Muscle of leg (tissue), 16 donors: ENCODE measurements at places on chromosomes 1 and 21.

DNA sequence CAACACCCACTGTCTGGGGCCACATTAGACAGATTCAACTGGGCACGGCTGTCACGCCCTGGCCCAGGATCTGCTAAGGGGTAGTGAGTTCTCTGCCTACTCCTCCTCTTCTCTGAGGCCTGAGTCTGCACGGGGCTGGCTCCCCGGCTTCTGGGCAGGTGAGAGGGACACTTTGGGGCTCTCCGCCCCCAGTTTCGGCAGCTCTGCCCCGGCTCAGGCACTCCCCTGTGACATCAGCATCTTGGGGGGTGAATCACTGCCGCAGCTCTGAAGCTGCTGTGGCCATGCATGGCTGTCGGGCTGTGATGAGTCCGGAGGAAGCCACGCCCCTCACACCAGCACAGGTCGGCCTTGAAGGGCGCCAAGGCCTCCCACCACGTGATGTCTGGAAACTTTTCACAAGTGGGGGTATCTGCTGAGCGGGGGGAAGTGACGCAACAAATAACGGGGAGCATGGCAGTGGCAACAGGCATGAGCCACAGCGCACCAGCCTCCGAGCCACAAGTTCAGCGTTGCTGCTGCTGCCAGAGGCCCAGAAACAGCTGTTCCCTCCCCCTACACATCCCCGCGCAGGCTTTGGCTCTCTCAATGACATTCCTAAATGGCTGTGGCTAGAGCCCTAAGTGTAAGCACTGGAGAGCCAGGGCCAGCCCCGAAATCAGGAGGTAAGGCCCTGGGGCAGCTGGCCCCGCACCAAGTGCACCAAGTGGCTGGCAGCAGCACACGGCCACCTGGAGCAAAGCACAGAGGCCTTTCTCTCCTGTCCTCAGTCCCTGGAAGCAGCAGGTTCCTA, 26.3 kb downstream of the ZBTB17 start:
- DNase-seq: peak; percentile 93

DNA sequence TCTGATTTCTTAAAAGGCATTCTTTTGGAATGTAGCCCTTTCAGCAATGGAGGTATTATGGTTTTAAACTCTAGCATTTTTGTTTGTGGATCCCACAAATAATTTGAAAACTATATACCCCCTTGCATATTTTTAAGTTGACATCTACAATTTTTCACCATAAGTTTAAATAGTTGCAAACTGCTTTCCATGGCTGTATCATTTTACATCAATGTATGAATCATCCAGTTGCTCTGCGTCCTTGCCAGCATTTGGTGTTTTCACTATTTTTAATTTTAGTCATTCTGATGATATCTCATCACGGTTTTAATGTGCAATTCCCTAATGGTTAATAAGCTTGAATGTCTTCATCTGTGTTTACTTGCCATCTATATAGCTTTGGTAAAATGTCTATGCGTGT, 20.7 kb downstream of the DIPK1A start:
- no peak for DNase-seq

- no peak for DNase-seq
Measured at GRCh38 chr1:53391982-53392381, 64.1 kb upstream of the LRP8 start.

- no peak for DNase-seq
Measured at GRCh38 chr1:2166254-2166653, 28.3 kb downstream of the FAAP20 start.

DNA sequence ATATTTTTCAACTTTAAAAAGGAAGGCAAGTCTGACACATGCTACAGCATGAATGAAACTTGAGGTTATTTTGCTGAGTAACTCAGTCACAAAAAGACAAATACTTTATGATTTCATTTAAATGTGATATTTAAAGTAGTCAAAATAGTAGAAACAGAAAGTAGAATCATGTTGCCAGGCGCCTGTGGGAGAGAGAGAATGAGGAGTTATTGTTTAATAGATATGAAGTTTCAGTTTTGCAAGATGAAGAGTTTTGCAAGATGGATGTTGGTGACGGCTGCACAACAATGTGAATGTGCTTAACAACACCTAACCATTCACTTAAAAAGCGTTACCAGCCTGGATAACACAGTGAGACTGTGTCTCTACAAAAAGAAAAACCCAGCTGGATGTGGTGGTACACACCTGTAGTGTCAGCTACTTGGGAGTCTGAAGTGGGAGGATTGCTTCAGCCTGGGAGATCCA, 20.7 kb upstream of the ATP1A1 start:
- no peak for DNase-seq

DNA sequence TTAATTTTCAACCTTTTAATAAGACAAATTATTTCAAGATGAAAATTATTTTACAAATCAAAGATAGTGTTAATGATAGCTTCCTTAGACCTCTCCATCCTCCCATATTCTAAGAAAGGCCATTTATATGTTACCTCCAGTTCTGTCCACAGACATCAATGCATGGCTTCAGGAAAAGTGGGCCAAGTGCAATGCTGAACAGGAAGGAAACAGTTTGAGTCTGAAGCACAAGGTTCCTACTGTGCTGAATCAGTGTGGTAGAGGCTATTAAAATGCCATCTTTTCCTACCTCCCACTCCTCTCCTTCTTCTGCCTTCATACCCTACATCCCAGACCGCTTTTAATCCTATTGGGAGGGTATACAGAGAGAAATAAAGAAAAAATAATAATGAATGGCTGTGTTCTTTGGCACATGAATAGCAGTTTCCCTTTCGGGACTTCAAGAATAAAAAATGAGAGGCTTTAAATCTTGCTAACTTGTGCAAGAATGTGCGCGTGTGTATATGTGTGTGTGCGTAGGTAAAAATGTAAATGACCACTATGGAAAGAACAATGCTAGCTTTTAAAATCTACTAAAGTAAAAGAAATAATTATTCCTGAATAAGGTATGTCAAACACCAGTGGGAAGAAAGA, 62.6 kb upstream of the C1orf105 start:
- peak; percentile 74 for DNase-seq

- DNase-seq: peak; percentile 61
Measured at GRCh38 chr21:32134441-32135130, 144.3 kb downstream of the MIS18A start.

DNA sequence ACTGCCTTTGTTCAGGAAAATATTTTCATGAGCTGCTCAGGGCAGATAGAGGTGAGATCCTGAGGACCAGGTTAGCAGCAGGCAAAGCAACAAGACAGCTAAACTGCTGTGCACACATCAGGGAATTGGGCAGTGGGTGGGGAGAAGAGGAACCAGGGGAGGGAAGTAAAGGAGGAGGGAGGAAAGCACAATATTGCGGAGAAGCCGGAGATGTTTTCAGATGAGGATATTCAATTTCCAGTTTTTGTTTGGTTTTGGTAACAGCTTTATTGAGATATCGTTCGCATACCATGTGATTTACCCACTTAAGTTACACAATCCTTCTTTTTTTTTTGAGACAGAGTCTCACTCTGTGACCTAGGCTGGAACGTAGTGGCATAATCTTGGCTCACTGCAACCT, 34.5 kb downstream of the EPHA10 start:
- DNase-seq: no peak

DNA sequence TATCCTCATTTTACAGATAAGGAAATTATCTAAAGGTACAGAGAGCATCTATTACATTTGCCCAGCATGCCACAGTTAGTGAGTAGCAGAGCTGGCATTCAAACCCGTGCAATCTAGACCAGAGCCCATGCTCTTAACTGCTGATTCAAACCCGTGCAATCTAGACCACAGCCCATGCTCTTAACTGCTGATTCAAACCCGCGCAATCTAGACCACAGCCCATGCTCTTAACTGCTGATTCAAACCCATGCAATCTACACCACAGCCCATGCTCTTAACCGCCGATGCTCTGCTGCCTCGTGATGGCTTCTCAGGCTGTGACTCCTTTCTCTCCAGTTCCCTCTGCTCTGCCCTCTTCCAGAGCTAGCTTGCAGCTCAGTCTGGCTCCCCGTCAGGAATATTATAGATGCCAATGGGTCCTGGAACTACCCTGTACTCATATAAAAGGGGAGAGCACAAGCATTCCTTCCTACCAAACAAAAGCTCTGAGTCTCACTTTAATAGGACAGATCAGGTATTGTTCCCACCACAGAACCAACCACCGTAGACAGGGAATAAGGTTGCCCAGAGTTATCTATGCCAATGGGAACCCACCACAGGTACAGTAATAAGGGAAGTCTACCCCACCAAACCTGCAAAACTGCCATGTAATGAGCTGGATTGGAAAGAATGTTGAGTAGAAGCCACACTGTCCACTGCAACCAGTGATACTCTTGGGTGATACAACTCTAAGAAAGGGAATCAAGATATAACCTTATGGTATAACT, 78.4 kb downstream of the SMYD3 start:
- DNase-seq: no peak

- no peak for DNase-seq
Measured at GRCh38 chr1:55355549-55355948, 140.4 kb upstream of the USP24 start.

DNA sequence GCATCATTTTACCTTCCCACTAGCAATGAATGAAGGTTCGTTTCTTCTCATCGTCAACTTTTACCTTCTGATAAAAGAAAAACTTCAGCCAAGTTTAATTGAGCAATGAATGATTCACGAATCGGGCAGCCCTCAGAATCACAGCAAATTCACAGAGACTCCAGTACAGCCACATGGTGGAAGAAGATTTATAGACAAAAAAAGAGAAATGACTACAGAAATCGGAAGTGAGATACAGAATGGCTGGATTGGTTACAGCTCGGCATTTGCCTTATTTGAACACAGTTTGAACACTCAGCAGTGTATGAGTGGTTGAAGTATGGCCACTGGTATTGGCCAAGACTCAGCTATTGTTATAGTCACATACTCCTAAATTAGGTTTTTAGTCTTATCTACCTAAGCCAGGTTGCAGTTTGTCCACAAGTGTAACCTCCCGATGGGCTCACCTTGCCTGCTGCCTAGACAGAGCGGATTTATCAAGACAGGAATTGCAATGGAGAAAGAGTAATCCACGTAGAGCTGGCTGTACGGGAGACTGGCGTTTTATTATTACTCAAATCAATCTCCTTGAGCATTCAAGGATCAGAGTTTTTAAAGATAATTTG, 15.3 kb downstream of the AK4 start:
- DNase-seq: no peak

GRCh38 chr1:62240651-62241370, 46.2 kb downstream of the L1TD1 start:
- peak; percentile 22 for DNase-seq

GRCh38 chr1:95286479-95286878, 52.5 kb downstream of the RWDD3 start:
- DNase-seq: no peak

GRCh38 chr1:110097507-110098221, 14.6 kb upstream of the UBL4B start:
- no peak for DNase-seq

GRCh38 chr1:28115267-28115666, 26.9 kb upstream of the EYA3 start:
- DNase-seq: peak; percentile 45

- DNase-seq: no peak
Measured at GRCh38 chr1:55314740-55315139, 99.6 kb upstream of the USP24 start.

GRCh38 chr1:32557812-32558211, 18.6 kb downstream of the ZBTB8A start:
- DNase-seq: no peak

GRCh38 chr1:31421371-31422040, 8.5 kb downstream of the SERINC2 start:
- no peak for DNase-seq

- peak; percentile 90 for DNase-seq
Measured at GRCh38 chr1:10679496-10680220, 116.8 kb downstream of the CASZ1 start.

GRCh38 chr1:203286161-203286984, 18.9 kb upstream of the BTG2 start:
- peak; percentile 58 for DNase-seq

DNA sequence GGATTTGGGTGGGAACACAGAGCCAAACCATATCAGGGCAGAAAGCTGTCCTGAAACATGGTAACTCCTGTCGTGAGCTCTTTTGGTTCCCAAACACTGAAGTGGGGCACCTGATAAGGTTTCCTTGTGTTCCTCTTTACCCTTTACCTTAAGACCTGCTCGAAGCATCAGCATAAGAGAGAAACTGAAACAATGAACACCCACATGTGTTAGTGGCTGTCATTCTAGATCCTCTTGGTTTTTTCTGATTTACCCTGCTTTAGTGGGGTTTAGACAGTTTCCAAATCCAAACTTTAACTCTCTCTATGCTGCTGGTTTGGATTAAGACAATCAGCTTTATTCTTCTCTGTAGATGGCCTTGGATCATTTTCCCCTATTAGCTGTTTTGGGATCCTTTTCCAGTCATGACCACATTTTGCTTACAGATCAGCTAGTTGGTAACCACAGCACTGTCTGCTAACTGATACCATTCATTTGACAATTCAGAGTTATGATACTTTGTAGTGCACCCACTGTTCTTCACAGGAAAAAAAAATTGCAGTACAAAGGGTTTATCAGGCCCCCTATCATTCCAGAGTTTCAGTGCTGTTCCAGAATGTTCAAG, 975 bp upstream of the MNDA start:
- DNase-seq: no peak

DNA sequence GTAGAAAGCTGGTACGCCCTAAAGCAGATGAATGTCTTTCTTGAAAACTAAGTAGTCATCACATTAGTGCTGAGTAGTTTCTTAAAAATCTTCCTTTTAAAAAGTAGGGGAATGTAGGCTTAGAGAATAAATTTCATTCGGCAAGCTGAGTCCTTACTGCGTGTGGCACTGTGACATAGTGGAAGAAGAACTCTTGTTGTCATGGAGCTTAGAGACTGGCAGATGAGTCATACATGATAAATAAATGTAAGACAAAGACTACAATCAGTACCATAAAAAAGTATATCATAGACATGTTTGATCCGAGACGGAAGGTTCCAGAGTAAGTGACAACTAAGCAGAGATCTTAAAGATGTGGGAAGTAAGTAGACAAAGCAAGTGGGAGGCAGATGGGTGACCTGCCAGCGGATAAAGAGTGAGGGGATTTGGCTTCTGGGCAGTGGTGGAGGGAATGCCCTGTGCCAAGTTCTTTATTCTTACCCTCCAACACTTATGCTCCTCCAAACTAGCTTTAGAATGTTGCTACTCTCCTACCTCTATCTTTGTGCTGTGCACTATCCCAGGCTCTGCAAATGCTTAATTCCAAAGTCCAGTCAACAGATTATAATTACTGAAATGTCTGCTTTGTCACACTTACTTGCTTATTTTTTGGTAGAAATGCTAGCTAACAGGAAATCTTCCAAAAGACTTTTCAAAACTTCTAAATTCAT, 608.5 kb upstream of the USP24 start:
- no peak for DNase-seq

DNA sequence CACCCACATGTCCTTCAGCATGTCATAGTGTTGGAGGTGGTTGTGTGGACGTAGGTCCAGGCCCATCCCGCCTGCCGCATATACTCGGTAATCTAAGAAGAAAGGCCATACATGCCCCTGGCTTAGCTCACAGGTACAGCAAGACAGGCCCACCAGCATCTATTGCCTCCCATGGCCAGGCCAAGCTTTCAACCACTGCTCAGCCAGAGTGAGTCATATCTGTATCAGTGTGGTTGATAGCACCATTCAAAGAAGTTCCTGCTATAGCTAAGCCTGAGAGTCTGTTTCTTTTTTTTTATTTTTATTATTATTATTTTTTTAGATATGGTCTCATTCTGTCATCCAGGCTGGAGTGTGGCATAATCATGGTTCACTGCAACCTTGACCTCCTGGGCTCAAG, 17.0 kb downstream of the KLHDC8A start:
- DNase-seq: no peak

- DNase-seq: no peak
Measured at GRCh38 chr1:48693674-48694320, 82.9 kb downstream of the BEND5 start.

GRCh38 chr1:87426463-87427249, 98.0 kb downstream of the LMO4 start:
- peak; percentile 68 for DNase-seq
